ENCODE measurements at places on chromosomes 4 and X.

GRCh38 chrX:123648028-123648810, 84.6 kb downstream of the THOC2 start:
- DNase-seq = no peak

GRCh38 chr4:114077610-114078009, 98.2 kb upstream of the ARSJ start:
- no peak for DNase-seq

GRCh38 chr4:181119186-181119585, 1124.0 kb upstream of the TENM3 start:
- no peak for DNase-seq

GRCh38 chrX:574251-574650, 56.3 kb upstream of the SHOX start:
- no peak for DNase-seq

GRCh38 chr4:164799410-164799809, 45.5 kb downstream of the SMIM31 start:
- no peak for DNase-seq

DNA sequence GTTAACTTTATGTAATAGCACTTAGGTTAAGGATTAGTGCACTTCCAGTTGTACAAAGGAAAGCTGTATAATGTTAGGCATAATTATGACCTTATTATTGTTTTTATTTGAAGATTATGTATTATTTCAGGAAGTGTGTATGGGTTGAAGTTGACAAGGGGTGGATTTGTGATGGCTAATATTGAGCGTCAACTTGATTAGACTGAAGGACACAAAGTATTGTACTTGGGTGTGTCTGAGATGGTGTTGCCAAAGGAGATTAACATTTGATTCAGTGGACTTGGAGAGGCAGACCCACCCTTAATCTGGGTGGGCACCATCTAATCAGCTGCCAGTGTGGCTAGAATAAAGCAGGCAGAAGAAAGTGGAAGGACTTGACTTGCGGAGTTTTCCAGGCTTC, 127.3 kb downstream of the PPARGC1A start:
- DNase-seq = no peak

DNA sequence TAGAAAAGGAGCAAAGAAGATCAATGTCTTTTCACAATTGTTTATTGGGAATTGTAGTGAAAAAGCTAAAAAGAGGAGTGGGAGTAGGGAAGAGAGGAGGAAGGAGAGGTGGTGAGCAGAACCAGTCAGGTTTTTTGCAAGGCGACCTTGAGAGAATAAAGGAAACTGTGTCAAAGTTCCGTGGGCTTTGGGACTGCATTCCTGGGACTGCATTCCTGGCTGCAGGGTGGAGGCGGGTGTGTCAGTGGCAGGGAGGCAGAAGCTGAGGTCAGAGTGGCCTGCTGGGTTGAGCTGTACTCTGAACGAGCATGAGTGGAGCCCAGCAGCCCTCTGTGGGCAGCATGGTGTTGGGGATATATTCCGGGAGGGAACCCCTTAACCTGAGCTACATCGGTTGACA, 66.8 kb upstream of the UCP1 start:
- DNase-seq = no peak

DNA sequence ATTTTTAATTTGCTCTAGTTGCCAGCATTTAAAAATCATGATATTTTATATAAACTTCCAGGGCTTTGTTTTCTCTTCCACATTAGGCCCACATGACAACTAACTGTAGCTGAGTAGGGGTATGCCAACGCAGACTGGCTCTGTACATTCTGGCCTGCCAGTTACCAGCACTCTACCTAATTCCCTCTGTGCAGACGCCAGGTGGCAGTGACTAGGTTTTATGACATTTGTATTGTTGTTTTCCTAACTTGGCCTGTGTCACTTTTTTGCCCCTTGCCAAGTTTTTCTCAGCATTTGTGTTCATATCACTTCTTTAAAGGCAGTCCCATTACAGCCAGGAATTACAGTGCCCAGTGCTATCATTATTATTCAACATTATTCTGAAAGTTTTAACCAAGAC, 347.5 kb downstream of the NKX6-1 start:
- no peak for DNase-seq

DNA sequence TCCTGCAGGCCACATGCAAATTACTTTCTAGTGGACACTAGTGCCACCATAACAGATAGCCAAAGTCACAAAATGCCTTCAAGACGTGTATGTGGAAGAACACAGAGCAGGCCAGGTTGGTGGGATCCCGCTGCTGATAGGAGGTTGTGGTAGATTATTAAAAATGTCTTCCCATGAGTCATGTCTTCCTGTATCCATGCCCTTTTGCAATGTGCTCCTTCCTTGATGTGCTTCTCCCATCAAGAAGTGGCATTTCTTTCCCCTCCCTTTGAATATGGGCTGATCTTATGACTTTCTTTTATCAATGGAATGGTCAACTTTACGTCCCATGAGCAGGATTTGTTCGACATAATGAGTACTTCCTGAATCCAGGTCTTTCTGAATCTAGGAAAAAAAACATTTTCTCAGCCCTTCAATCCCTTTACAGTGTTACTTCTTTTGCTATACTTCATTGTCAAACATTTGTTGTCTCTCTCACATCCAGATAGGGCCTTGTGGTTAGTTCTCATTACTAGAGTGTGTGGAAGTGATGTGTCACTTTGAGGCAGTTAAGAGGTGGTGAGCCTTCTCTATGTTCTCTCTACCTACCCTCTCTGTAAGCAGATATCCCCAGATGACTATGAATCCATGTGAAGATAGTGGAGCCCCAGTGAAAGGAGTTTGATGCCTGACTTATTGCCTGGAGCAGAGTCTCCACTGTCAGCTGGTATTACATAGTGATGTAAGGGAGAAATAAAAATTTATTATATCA, 519.2 kb upstream of the DIPK2B start:
- DNase-seq = peak; percentile 72

DNA sequence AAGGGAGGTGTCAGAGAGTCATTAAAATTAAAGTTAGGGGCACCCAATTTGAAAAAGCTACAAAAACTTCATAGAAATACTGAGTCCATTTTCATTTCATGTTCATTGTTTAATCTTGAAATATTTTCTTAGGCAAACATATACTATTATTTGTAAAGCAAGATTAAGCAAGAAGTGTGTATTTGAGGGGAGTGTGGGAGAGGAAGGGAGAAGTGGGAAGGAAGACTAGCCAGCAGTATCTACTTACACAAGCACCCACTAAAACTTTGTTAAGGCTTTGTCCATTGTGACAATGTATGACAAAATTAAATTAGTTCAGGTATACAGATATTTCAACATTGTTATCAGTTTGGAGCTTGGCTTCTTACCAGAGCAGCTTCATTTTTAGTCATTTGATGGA, 222.9 kb downstream of the ARHGAP24 start:
- no peak for DNase-seq

DNA sequence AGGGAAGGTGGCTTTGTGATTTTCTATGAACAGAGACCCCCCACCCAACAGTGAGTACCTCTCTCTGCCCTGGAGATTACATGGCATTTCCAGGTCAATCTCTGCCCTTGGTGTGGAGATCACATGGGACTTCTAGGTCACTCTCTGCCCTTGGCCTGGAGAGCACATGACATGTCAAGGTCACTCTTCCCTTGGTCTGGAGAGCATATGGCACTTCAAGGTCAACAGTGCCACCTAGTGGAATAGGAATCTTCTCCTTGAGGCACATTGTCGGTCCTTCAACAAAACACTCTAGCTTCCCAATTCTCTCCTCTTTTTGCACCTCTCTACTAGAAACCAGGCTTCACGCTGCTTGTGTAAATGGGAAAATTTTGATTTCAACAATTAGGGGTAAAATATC, 66.2 kb upstream of the TACR3 start:
- DNase-seq = peak; percentile 53

GRCh38 chr4:176631611-176632010, 161.1 kb downstream of the VEGFC start:
- no peak for DNase-seq

DNA sequence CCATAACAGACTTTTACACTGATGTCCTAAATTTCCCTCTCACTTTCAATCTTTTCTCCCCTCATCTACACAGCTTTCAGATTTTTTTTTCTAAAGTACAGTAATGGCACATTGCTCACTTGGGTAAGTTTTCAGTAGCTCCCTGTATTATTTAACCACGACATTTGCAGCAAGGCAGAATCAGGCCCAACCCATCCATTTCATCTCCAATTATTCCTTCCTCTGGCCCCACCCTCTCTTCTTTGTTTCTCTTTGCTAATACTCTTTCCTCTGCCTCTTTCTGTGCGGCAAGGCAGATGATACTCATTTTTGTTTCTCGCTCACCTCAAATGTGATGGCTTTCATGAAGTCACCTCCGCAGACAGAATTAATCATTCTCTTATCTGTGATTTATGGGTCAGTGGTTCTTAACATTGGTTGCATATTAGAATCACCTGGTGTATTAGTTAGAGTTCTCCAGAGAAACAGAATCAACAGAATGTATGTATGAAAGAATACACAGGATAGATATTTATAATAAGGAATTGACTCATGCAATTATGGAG, 43.4 kb upstream of the GATB start:
- no peak for DNase-seq

DNA sequence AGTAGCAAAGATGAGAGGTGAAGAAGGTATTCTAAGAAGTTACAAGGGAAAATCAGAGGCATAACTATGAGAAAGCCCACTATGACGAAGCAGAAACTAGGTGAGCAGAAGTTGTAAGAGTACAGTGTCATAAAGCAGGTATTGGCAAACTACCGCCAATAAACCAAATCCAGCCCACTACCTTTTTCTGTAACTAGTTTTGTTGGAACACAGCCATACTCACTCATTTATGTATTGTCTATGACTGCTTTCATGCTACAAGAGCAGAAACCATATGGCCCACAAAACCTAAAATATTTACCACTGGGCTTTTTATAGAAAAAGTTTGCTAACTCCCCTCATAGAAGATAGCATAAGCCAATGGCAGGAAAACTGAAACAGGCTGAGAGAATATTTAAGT, 31.8 kb upstream of the ZCCHC13 start:
- DNase-seq = no peak

DNA sequence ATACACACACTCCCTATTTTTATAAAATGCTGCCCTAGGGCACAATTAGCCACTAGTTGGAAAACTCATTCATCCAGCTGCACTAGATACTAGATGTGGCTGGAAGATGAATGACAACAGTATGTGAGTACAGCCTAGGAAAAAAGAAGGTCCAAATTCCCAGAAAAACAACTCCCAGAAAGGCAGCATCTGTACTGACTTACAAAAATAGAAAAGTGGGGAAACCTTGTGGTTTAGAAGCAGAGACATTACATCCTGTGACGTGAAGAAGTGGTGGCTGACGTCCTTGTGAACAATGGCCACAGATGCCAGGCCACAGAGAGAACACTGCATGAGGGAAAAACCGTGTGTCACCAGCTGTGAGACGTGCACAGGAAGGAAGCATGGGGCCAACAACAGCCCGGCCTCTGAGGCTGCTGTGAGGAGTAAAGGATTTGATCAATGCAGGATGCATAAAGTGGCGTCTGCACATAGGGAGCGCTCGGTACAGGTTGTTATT, 81.2 kb downstream of the SPRY1 start:
- peak; percentile 64 for DNase-seq

- DNase-seq = no peak
These were observed 17.2 kb downstream of the C1QTNF7 start for GRCh38 chr4:15444879-15445547.

DNA sequence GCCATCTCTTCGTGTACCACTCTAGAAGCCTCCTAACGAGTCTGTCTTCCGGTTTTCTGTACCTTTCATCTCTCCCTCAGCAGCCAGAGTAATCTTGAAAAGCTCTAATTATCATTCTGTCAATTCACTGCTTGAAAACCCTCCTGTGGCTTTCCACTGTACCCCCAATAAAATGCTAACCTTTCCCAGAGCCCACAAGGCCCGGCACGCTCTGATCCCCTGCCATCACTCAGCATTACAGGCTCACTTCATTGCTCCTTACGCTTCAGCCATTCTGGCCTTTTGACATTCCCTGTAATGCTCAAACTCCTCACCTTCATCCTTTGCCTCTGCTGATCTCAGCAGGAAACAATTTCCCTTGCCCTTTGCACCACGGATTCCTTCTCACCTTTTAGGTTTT, 112.9 kb downstream of the ARHGAP10 start:
- DNase-seq = no peak

DNA sequence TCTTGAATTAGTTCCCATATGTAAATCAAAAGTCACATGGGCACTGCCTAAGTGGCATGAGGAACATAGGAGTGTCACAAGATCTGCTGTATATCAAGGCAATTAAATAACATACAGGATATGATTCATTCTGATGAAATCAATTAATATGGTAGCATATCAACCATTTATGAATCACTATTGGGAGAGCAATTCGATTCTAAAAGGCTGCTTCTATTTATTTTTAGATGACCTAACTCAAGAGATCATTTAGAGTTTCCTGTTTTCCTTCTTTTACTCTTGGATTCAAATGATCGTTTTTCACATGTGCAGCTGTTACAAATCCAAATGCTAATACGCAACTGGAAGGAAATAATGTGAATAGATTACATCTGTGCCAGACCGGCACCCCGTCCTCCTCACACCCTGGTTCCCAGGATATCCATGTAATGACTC, 81.9 kb downstream of the HCCS start:
- DNase-seq = no peak

DNA sequence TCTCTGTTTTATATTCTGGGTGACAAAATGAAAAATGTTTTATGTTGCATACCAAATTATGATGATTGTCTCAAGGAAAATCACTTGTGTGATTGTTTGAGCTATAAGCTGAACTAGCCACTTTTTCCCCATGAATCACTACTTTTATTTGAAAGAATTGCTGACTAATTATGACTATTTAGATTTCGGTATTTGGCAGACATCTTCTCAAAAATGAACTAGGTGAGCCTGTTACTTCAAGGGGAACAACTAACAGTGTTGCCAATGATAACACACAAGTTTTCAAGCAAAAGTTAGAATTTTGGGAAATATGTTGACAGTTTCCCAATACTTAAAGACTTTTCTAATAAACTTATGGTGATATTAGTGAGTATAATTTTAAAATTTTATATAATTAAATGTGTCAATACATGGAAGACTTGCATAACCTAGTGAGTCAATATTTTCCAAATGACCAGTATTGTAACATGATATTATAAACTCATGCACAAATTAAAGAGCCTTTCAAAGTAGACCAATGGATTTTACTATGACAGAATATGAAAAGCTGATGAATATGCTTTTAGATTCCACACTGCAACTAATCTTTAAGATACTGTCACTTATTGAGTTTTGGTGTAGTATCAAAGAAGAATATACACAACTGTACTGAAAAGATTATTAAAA, 187.7 kb upstream of the GATB start:
- no peak for DNase-seq
